ENCODE measurements at places on chromosomes 7 and 10.

DNA sequence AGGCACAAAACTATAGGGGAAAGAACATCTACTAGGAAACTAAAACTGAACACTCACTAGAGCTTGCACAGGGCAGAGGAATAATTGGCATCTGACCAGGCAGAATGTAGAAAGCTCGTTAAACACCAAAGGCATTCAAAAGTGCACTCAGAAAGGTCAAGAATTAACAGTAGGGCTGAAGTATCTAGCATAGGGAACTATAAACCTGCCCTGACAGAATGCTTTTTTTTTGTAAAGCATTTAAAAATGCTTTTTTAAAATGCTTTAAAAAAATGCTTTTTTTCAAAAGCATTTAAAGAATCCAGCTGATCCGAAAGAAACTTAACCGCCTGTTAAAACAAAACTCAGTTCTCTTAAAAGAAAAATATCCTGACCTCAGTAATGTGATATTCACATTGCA is 74.6 kb upstream of the EGFR start:
- DNase-seq = no peak

DNA sequence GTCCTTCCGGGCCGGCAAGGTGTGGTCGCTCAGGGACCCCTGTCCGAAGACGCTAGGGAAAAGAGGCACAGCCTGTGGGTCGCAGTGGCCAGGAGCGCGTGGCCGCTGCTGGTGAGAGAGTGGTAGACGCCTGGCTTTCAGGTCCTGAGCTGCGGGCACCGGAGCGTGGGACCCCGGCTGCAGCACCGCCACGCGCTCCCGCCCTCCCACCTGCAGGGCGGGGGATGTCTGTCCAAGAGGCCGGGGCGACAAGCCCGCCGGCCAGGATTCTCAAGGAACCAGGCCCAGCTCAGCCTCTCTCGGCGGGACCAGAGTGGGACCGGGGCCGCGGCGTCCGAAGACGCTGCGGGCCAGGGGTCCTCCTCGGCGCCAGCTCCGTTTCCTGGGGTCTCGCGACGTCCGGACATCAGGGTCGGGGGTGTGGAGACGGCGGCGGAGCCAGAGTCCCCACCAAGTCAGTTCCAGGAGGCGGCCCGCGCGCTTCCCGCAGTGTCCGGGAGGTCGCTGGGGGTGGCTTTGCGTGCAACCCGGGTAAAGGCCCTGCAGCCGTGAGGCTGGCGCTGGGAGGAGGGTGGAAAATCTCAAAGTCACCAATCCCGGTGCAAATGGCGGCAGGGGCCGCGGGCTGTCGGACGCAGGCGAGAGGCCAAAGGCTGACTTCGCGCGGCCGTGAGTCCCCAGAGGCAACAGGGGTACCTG is 5.5 kb downstream of the ZNF503 start:
- DNase-seq = peak; percentile 77

DNA sequence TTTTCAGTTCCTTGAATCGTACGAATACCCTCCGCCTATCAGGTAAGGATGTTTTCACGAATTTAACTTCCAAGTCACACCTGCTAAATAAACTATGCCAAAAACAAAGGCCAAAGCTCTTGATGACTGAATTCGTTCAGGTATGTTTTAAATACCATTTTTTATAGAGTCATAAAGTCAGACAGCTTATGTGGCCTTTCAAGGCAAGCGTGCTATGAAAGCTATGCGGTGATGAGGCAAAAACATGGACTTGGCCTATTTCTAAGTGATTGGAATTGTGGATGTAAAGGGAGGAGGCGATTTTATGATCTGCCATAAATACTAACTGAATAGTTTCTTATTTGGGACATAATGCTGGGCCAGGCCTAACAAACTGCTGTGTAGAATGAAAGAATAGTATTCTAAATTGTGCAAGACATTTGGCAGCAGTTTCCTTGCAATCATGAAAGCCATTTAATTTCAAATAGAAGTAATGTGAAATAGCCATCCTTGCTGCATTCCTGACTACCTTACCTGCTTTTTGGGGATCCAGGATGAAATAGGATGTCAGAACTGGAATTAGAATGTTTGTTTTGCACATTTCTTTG is 14.0 kb downstream of the SLC39A12 start:
- no peak for DNase-seq

DNA sequence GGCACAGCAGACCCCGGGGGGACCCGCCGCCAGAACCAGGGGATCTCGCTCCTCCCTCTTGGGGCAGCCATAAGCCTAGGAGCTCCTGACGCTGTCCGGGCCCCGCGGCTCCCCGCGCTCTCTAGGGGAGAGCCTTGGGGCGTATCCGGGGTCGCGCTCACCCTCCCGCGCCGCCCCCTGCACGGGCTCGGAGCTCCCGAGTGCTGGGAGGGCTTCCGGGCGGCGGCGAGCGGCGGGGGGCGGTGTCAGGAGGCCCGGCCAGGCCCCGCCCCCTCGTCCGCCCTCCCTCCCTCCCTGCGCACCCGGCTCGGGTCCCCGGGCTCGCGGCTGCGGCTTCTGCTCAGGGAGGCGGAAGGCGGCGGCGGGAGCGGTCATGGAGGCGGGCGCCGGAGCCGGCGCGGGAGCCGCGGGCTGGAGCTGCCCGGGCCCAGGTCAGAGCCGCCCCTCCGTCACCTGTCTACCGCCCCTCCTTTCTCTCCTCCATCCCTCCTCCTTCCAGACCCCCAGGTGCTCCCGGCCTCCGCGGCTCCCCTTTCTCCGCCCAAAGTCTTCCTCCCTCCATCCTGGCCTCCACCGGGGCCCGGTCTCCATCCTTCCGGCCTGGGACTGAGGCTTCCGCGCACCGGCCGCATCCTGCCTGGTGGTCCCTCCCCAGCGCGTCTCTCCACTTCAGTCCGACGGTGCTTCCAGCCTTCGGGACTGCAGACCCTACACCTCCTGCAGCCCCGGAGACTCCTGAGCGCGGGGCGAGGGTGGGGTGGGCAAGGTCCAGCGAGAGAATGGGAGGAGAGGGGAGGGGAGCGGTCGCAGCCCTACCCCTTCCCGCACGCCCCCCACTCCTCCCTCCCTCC is at the start of gene CCDC136:
Gene CCDC136, plus strand, starts transcription at position 848 of the 851 bp plus-strand sequence. CDS start 444 bp downstream, outside the sequence.
- peak; percentile 87 for DNase-seq

DNA sequence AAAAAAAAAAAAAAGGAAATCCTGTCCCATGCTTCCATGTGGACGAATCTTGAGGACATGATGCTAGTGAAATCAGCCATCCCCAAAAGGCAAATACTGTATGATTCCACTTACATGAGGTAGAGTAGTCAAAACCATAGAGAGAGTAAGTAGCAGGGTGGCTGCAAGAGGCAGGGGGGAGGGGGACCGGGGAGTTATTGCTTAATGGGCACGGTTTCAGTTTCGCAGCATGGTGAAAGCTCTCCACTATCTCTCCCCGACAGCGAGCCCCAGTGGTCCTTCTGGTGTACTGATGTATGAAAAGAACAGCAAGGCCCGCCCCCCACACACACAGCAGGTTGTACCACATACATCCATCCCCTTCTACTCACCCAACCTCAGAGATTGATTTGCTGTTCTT is 32.8 kb downstream of the NOD1 start:
- peak; percentile 82 for DNase-seq

- DNase-seq = no peak
Observed at GRCh38 chr7:38382684-38383083, 109.2 kb upstream of the TARP start.

DNA sequence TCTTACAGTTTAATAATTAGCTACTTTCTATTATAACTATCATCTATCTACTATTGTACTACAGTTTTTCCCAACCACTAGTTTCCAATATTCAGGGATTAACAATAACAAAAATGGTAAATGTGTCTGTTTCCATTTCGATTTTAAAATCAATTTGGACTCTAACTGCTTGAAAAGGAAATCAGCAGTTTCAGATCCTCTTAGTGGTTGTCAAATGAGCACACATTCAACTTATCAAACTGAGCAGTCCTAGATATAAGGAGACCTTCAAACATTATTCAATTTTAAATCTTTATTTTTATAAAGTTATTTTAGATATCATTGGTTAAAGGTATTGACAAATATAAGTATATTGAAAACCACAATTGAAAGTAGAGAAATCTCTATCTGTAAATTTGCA is 46.8 kb upstream of the CD36 start:
- no peak for DNase-seq

- peak; percentile 77 for DNase-seq
Observed at GRCh38 chr10:135132-135600, at the start of gene ZMYND11. ZMYND11 (plus strand) TSS chr10:135455; CDS start chr10:180013, 44,558 bp downstream.

DNA sequence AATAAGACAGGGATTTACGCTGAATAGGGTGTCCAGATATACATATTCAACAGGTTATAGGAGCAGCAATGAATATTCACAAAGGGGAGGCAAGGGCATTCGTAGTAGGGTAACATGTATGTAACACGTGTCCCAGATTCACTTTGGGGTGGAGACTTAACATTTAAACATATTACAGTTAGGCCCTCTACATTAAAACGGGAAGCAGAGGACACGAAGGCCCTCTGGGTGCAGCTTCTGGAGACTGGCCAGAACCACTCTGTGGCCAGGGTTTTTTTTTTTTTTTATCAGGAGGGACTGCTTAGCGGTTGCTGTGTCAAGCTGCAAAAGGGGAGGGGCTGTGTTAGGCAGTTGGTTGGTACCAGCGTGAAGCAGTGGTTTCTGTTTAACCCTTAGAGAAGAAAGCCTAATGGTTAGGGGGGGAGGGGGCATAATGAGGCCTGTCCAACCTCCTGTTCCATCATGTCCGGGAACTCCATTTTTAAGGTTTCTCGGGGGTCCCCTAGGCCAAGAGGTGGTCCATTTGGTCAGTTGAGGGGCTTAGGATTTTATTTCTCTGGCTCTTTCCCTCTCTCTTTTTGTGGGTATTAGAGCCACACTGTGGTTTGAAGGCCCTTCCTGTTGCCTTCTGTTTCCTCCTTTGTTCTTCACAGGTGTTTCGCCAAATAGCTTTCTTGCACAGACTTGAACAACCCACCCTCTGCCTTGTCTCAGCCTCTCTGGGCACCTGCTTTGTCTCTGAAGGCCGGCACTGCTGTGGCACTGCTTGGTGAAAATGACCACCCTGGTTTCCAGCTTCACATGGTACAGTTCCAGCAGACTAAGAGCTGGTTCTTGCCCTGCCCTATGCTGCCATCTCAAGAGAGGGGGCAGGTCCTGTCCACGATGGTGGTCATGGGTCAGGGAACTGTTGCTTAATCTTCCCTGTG is 26.4 kb downstream of the PRF1 start:
- no peak for DNase-seq

DNA sequence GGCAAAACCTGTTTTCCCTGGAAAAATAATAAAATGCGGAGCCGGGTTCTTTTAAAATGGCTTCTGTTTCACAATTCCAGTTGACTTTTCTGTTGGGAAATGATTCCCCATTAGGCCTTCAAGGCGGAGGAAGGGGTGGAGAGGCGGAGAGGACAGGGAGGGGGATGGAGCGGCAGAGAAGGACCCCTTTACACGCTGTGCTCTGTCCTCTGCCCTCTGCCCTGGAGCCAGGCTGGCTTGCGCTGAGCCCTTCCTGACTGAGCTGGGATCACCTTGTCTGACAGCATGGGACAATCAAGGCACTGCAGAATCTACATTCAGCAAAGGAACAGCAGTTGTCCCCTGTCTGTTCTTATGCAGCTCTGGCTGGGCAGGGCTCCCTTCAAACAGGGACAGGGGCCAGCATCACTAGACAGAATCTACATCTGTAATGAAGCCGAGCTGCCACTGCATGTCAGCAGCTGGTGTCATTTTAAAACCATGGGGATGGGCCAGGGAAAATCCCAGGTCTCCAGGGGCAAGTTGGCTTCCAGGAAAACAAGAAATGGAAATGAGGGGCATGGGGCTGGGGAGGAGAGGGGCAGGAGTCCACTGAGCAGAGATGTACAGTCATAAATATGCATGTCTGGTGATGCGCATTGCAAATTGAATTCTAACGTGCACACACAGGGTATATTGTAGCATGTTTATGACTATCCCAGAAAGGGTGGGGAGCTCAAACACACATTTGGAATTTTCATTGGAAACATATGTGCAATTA is 120.0 kb downstream of the MKX start:
- no peak for DNase-seq

DNA sequence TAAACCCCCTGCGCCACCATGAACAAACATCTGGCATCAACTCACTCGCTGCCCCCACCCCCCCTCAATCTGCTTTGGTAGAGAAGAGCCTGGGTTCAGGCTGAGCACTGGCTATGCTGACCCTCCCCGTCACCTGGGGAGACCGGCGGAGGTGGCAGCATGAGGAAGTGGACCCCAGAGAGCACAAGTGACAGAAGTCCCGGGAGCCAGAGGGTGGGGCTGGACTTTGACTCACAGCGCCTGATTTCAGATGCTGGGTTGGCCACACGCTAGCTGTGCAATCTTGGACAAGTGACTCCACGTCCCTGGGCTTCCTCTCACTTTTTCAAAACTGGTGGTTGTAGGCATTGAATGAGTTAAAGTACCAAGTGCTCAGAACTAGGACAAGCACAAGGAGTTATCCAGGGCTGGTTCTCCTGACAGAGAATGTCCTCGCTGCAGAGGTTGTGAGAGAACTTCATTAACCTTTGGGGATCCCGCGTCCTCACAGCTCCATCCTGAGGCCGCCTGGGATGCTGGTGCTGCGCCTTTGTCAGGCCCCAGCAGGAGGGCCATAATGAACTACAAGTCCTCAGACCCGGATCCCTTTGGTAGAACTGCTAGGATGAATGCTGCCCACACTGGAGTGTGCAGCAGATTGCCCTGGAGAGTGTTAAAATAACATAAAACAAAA is 48.8 kb upstream of the RASGEF1A start:
- no peak for DNase-seq

- DNase-seq = no peak
Observed at GRCh38 chr7:144489504-144489903, 86.0 kb upstream of the NOBOX start.

Measured in suprapubic skin (tissue), 4 donors.